Stimulated activated CD8-positive, alpha-beta memory T cell treated with anti-CD3 and anti-CD28 coated beads, Interleukin-7, amount 100 ng/mL, for 1 hour (primary cell): ENCODE measurements at places on chromosomes 7 and 10.

GRCh38 chr10:100969187-100970075, at the start of gene SEMA4G:
TSS of gene SEMA4G (plus strand) at chr10:100969504. CDS start at chr10:100972913, 3,409 bp downstream.
- peak; percentile 6 for DNase-seq

DNA sequence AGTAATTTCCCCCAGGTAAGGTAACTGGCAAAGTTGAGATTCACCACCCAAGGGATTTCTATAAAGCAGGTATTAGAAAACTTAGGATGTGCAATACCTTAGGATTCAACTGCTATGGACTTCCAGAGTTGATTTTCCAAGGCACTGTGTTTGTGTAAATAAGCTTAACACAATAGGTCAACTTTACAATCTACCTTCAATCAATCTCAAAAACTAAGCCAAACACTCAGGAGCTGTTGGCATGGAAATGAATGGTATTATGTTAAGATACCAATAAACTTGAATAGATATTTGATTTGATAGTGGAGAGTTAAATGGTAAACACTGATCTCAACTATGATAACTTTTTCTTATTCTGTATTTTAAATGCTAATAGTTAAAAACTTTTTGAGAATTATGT, 762 bp upstream of the SEMA3E start:
- no peak for DNase-seq

DNA sequence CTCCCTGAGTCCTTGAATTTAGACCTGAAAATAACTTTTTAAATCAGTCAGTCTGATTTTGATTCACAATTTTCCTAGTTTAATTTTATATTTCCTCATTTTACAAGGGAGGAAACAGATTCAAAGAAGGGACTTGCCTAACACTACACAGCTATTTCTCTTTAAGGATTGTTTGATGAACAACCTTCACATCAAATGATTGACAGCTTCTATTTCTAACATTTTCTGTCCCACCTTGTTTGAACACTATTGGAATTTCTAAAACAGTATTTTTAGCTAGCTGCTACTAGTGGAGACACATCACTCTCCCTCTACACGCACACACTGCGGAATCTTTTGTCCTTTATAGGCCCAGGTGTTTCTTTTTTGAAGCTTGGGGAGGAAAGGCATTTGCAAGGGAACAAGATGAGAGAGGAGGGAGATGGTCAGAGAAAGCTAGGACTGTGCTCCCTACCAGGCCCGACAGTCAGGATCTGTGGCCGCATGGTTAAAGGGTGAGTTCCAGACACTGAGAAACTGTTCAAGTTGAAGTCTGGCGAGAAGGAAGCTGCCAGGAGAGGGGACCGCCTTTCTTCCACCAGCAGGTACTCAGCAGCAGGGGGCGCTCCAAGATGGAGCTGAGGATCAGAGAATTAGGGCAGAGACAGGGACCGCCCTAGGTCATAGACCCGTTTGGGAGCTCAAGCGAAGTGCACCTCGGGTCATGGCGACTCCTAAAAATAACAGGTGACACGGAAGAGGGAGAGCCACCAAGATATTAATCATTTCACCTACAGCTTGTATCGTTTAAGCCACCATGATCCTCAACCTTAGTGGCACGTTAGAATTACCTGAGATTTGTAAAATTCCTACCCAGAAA, 49.7 kb downstream of the DNAJC12 start:
- DNase-seq: peak; percentile 24

- DNase-seq: peak; percentile 73
Observed at GRCh38 chr7:38463277-38464225, 167.6 kb downstream of the AMPH start.

GRCh38 chr10:49075743-49076142, 39.6 kb downstream of the VSTM4 start:
- DNase-seq: no peak

- DNase-seq: peak; percentile 39
Observed at GRCh38 chr10:28628184-28628893, 49.0 kb upstream of the BAMBI start.

- DNase-seq: no peak
Observed at GRCh38 chr10:103197174-103197573, 4.1 kb upstream of the NT5C2 start.

DNA sequence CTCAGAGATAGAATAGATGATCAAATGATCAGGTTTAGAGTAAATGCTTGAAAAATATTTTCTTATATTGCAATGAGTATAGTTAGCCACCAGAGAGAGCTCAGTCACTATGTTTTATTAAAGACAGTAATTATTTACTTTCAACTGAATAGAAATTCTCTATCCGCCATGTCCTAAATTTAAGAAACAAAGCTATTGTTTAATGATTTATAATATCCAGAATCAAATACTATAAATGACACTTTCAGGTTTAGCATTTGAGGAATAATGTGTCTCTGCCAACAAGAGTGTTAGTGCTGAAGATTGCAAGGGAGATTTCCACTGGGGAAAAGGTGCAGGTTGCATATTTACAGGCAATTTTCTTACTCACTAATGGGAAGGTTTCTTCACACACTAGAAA, 184.7 kb downstream of the DGKB start:
- no peak for DNase-seq

DNA sequence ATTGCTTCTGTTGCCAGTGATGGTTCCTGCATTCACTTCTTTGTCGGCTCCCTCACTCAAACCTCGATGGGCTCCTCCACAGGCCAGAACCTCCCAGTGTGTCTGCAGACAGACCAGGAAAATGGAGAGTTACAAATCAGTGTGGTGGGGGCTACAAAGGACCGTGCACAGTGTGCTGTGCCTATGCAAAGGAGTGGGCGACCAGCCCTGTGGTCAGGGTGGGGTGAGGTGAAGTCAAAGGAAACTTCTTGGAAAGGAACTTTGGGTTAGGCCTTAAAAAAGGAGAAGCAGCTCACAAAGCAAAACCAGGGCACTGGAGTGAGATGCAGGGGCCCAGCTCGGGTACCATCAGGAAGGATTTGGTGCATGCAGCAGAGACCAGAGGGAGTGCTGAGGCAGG, 304.3 kb upstream of the ZMIZ1 start:
- DNase-seq: no peak

- DNase-seq: no peak
Observed at GRCh38 chr7:16668049-16668858, 22.3 kb downstream of the BZW2 start.

DNA sequence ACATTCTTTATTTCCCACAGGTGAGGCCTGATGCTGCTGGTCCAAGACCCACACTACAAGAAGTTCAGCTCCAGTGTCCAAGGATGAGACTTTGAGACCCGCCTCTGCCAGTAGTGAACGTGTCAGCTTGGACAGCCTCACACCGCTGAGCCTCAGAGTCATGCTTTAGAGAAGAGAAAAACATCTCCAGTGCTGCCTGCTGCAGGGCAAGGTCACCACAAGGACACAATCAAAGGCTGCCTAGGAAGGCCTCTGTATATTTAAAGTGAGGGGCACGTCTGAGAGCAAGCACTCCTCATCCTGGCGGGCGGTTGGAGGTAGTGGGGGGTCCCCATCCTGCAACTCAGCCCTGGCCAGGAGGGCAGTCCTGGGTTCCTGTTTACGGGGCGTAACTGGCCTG, 19.3 kb downstream of the FGFR2 start:
- DNase-seq: no peak

GRCh38 chr10:131571865-131572264, 260.3 kb upstream of the TCERG1L start:
- DNase-seq: no peak

DNA sequence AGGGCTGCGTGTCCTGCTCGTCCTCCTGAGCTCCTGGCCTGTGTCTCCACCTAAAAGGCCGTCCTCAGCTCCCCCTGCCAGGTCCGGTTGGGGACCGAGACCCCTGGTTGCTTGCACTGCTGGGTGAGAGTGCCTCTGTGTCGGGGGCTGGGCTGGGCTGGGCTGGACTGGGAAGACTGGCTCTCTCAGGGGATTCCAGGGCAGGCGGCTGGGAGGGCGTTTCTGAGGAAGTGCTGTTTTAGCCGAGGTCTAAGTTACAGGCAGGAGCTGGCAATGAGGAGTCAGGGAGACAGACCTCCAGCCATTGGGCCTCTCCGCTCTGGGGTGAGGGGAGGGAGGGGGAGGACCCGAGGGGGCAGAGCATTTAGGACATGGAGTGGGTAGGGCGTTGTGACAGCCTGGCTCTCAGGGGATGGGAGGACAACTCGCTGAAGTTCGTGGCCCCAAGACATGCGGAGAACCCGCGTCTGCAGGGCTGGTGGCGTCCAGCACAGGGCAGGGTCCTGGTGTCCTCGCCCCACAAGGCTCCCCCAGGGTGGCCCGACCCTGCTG, 20.9 kb downstream of the FOXK1 start:
- DNase-seq: no peak

DNA sequence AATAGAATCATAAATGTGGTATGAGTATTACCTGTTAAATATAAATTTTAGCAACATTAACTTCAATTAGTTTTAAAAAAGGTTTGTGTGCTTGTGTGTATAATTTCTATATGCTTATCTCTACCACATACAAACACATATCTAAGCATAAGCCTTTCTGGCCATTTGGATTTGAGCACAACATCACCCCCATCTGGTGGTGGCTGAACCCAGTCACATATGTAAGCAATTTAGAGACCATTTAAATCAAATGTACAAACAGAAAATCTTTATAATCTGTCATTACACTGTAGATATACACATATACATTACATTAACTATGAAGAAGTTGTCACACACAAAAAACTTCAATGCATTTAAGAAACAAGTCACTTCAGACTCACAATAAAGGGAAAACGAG, 31.7 kb downstream of the GPR22 start:
- no peak for DNase-seq

- DNase-seq: no peak
Observed at GRCh38 chr10:63115732-63116383, 17.3 kb upstream of the NRBF2 start.

GRCh38 chr7:78444267-78444666, 645.7 kb downstream of the PHTF2 start:
- no peak for DNase-seq

DNA sequence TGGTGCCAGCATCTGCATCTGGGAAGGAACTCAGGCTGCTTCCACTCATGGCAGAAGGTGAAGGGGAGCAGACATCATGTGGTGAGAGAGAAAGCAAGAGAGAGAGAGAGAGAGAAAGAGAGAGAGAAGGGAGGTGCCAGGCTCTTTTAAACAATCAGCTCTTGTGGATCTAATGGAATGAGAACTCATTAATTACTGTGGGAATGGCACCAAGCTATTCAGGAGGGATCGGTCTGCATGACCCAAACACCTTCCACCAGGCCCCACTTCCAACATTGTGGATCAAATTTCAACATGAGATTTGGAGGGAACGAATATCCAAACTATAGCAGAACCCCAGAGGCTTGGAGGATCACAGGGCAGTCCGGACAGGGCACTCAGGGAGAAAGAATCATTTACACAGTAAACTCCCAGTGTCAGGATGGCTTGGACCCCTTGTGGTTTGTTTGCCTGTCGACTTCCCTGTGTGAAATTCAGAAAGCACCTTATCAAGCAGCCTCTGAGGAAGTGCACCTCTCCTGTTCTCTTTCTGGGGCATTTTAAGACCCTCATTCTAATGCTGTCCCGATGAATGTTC, 308.5 kb downstream of the REEP3 start:
- no peak for DNase-seq

GRCh38 chr7:20172736-20173334, 44.3 kb downstream of the MACC1 start:
- DNase-seq: no peak

GRCh38 chr10:14048930-14049613, 281.7 kb downstream of the FRMD4A start:
- no peak for DNase-seq
